ENCODE measurements at places on chromosomes 1 and 21.

DNA sequence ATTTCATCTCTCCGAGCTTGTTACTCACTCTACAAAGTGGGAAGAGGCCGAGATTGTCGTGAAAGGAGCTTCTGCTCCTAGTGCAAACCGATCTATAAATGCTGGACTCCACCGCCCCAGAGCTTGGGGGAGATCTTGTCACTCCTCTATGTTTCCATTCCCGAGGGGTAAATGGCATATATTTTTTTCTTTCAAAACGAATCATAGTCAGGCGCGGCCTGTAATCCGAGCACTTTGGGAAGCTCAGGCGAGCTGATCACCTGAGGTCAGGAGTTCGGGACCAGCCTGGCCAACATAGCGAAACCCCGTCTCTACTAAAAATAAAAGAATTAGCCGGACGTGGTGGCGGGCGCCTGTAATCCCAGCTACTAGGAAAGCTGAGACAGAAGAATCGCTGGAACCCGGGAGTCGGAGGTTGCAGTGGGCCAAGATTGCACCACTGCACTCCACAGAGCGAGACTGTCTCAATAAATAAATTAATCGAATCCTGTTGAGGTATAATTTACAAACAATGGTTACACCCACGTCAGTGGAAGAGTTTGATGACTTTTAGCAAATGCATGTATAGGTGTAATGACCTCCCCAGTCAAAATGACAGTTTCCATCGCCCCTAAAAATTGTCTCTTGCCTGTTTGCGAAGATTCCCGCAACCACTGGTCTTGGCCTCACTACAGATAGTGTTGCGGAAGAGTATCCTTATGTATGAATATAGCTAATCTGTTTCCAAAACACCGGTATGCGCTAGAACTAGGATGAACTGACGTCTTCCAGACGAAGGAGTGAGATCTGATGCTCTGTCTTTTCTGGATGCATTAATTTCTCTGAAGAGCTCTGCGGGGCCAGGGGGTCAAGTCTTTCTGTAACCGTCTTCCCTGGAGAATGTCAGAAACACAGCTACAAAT is 840 bp upstream of the HEATR1 start:
- DNase-seq: peak; percentile 45

DNA sequence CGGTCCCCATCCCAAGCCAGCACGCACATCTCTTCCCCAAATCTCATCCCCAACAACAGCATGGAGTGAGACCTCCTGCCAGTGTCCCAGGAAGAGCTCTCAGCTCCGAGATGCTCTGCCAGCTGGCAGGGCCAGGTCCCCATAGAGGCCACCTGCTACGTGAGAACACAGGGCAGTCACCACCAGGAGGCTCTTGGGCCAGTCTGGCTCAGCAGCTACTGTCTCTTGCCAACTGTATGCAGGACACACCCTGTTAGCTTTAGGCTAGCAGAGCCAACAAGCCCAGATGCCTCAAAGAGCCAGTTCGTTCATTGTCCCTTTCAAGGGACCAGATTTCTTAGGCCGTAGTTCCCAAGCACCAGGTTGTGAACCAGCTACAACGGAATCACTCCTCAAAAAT is 36.9 kb downstream of the FBXO2 start:
- DNase-seq: peak; percentile 48

DNA sequence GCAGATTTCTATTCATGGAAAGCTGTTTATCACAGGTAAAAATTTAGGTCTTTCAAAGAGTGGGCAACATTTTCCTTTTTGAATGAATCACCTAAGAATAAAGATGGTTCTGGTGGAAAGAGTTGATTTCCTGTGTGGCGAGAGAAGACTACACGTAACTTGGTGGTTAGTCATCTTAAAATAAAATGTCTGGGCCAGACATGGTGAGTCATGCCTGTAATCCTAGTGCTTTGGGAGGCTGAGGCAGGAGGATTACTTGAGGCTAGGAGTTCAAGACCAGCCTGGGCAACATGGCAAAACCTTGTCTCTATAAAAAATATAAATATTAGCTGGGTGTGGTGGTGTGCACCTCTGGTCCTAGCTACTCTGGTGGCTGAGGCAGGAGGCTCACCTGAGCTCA is 65.7 kb downstream of the DISP1 start:
- DNase-seq: no peak

GRCh38 chr1:169113613-169114119 is 7.2 kb downstream of the ATP1B1 start:
- no peak for DNase-seq

- DNase-seq: no peak
Observed at GRCh38 chr1:24293392-24294227, 25.5 kb upstream of the GRHL3 start.

- no peak for DNase-seq
Observed at GRCh38 chr21:40766381-40766780, 80.6 kb downstream of the DSCAM start.

DNA sequence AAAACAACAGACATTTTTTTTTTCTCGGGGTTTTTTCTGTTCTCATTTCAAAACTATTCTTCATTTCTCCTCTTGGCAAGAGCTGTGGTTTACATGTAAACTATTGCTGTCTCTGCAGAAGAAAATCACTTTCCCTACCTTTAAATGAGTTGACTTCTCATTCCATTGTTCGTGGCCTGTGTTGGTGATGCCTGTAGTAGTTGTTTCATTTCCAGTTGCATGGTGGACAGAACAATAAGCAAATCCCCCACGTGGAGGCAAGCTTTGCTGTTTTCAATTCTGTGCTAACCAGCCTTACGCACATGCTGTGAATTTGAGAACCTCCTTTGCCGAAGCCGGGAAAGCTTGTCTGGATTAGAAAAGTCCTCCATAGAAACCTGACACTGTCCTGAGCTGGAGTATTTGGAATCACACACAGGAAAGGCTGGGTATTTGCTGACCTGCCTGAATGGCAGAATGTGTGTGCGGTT is 26.2 kb upstream of the MAP3K7CL start:
- DNase-seq: no peak

DNA sequence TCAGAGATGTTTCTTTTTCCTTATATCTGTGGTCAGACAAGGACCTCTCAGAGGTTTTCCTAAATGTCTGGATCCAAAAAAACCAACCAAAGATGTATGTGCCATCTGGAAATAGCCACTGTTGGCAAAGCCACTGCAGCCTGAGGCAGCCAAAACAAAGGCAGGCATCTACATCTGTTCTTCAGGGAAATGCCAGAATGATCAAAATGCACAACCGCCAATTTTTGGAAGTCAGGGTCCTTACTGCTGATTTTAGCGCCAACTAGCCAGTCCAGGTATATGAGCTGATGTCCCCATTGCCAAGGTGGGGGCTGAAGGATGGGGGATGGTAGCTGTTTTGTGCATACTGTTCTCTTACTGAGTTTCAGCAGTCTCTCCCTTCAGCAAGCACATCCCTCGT is 45.9 kb downstream of the SYT14 start:
- DNase-seq: no peak

DNA sequence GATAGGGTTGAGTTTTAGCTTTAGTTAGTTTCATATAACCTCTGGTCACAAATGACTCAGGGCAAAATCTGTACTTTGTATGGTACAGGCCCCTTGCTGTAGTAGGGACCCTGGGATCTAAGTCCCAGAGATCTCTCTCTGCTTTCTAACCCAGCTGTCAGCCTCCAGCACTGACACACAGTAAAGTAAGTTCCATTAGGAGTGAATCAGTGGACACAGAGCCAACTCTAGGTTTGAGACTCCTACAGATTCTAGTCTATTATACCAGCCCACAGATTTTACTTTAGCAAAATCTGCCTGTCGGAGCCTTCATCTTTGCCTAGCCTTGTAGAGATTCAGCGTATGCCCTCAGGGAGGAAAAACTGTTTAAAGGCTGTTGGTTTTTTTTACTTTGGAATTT is 52.5 kb downstream of the ANGPTL1 start:
- no peak for DNase-seq

- no peak for DNase-seq
Observed at GRCh38 chr1:172351346-172351745, 69.1 kb upstream of the C1orf105 start.

DNA sequence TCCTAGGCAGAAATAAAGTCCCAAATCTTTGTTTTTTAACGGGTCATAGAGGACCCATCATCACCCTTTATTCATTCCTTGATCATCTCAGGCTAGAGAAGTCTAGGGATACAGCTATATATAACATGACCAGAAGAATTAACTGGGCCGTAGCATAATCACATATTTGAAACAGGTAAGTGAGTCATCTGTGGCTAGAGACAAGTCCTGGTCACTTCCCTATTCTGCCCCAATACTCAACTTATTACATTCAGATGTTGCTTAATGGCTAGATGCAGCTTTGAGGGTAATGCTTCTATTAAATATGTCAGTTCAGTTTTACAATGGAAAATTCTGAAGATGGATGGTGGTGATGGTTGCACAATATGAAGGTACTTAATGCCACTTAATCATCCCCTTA is 47.0 kb downstream of the EXO1 start:
- no peak for DNase-seq

DNA sequence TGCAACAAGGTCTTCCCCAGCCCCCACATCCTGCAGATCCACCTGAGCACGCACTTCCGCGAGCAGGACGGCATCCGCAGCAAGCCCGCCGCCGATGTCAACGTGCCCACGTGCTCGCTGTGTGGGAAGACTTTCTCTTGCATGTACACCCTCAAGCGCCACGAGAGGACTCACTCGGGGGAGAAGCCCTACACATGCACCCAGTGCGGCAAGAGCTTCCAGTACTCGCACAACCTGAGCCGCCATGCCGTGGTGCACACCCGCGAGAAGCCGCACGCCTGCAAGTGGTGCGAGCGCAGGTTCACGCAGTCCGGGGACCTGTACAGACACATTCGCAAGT is 3.8 kb downstream of the ZBTB18 start:
- DNase-seq: no peak

- no peak for DNase-seq
Observed at GRCh38 chr1:4161366-4162006, 261.4 kb upstream of the C1orf174 start.

GRCh38 chr1:147496571-147497210 is 44.6 kb upstream of the BCL9 start:
- peak; percentile 7 for DNase-seq

Data from NCI-H1092 (cell line).